AG04449 (cell line): ENCODE measurements at places on chromosomes 6 and 20.

DNA sequence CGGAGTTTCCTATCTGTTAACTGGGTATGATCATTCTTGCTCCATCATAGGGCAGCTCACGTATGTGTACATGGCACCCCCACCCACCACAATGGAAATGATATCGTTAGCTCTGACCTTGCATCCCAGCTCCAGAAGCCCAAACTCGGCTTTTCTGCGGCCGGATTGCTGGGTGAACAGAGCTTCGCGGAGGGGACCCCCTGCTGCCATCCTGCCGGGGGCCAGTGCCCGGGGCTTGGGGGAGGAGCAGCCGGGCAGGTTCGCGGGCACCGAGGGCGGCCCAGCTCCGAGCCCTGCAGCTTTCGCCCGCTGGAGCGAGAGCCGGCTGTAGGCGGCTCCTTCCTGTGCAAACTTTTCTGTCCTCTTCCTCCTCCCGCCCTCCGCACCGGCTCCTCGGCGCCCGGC is 24.9 kb upstream of the FUCA2 start:
- no peak for DNase-seq

- DNase-seq, result no peak
These were observed 41.3 kb upstream of the NOL4L start for GRCh38 chr20:32626407-32626806.

DNA sequence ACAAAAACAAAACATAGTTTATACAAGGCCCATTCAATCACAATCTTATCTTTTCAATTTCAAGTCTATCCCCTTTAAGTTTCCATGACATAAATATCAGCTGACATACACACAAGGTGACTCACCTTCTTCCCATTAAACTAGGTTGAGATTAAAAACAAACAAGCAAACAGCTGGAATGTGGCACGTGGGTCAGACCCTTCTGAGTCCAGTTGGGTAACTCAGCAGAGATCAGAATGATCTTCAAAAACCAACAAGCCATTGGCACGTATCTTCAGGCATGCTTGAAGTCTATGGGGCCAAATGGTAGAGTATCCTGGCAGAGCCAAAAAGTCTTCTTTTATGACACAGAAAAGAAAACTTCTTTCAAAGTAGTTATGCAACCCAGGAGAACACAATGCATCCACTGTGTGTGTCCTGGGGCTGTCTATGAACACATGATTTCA is 603.5 kb upstream of the CITED2 start:
- DNase-seq, result no peak

DNA sequence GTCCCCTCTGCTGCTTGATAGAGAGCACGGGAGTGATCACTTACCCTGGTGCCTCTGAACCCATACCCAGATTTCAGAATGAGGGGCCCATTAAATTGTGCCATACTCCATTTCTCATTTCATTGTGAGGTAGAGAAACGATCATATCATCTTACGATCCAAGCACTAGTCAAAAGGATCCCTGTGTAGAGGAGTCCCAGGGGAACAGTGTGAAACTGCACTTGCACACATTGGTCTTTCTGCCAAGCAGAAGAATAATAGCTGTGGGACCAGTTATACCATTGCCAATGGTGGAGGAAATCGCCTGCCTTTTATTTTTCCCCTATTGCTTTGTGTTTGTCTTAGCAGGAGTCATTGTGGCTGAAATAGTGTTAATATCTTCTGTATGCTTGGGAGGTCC is 161.9 kb downstream of the FARS2 start:
- DNase-seq, result no peak

DNA sequence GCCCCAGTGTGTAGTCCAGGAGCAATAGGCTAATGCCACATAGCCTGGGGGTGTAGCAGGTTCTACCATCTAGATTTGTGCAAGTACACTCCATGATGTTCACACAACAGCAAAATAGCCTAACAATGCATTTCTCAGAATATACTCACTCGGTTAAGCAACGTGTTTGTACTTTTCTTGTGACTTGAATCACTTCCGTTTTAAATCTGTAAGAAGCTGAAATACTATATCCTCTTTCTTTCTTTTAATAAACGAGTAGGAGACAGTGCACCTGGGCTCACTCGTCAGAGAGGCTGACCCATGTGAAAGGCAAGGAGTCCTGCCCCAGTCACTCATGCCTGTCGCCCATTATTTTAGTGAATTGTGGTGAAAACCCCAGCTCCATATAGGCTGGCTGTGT is 201.6 kb downstream of the FOXA2 start:
- DNase-seq, result no peak

- no peak for DNase-seq
These were observed 9.3 kb upstream of the MAK start for GRCh38 chr6:10847684-10848083.

DNA sequence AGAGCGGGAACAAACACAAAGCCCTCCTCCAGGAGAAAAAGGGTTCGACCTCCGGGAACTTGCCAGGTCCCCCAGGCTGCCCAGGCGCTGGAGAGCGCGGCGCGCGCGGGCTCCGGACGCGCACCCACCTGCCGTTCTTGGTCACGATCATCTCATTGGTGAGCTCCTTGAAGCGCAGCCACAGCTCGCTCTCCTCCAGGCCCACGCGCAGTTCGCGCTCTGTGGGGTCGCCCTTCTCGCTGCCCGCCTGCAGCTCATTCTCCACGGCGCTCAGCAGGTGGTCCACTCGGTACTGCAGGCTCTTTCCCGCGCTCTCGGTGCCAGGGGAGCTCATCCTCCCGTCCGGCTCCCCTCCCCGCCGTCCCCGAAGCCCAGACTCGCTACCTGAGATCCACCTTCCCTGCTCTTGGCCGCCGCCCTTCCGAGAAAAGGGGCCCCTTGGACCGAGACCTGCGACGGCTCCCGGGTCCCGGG is 356 bp downstream of the TBXT start:
- DNase-seq, result no peak

DNA sequence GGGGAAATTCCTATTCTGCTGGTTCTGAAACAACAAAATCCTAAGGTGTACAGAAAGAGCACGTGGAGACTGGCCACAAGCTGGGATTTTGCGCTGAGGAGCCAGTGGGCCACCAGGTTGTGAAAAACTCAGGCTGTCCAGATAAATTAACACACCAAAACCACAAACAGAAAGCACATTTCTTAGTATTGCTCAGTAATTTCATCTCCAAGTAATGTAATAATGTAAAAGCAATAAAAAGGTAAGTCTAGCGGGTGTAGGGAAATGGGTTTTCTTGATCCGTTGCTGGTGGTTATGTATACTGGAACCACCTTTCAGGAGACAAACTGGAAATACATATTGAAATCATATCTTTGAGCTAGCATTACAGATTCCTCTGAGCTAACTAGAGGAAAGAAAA is 195.6 kb upstream of the CNR1 start:
- DNase-seq, result no peak

DNA sequence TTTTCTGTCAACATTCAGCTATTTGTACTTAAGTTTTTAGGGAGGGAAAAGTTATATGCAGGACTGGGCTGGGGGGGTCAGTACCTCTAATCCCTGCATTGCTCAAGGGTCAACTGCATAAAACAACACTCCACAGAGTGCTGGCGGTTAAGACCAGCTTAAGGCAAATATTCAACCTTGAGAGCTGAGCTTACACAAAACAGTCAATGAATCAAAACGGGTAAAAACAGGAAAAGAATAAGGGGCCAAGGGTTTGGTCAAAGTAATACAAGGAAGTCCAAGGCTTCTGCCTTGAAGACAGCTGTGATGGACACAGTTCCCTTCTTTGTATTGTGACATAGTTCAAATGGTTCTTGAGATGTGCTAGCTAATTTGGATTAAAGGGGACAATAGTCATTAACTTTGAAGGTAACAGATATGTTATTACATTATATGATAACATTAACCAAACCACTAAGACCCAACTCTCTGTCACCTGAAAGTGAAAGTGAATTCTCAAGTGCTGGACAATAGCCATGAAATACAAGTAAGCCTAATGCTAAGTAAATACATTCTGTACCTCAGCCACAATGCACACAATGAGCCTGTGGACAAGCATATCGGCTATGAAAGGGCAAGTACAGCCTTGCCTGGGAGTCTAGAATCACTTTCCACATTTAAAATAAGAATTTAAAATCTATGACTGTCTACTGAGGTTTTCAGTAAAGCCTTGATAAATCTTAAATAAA is 106.8 kb downstream of the PDE10A start:
- no peak for DNase-seq

- DNase-seq, result no peak
These were observed 336.9 kb upstream of the PREP start for GRCh38 chr6:105739764-105740163.

GRCh38 chr6:157490611-157491269 is 109.8 kb downstream of the ZDHHC14 start:
- DNase-seq, result no peak

GRCh38 chr6:109351231-109352130 is 30.8 kb downstream of the CD164 start:
- no peak for DNase-seq
